ENCODE measurements at places on chromosomes 7 and 10.

- DNase-seq: peak; percentile 32
Observed at GRCh38 chr10:88194041-88194887, 330.8 kb downstream of the PTEN start.

DNA sequence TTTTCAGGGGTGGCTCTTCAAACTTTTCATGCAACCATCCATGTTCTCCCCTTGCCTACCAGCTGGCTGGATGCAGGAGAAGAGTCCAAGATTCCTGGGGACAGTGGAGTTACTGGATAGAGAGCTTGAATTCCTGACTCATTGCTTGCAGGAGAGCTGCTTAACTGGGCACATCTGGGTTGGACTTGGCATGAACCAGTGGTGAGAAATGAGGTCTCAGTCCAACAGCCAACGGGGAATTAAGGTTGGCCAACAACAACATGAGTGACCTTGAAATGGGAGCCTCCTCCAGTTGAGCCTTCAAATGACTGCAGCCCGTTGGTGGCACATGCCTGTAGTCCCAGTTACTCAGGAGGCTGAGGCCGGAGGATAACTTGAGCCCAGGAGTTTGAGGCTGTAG, 58.1 kb upstream of the OPN4 start:
- no peak for DNase-seq

GRCh38 chr7:84107259-84107658, 87.3 kb downstream of the SEMA3A start:
- no peak for DNase-seq

GRCh38 chr7:15248514-15248913, 313.3 kb downstream of the AGMO start:
- no peak for DNase-seq

DNA sequence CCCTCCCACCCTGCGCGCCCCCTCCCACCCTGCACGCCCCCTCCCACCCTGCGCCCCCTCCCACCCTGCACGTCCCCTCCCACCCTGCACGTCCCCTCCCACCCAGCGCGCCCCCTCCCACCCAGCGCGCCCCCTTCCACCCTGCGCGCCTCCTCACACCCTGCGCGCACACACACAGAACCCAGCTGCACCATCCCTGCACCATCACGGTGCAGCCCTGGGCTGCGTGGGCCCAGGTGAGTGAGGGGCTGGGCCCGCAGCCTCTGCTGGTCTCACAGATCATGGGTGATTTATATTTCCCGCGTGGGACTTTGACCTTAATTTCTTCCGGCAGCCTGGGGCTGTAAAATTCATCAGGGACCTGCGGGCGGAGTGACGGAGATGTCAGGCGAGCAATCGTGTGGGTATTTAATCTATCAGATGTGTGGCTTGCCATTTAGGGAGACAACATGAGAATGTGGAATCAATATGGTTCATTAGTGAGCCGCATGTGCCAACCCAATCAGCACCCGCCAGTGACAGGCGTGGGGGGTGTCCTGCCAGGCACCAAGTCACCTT, 57.7 kb downstream of the C10orf105 start:
- no peak for DNase-seq

DNA sequence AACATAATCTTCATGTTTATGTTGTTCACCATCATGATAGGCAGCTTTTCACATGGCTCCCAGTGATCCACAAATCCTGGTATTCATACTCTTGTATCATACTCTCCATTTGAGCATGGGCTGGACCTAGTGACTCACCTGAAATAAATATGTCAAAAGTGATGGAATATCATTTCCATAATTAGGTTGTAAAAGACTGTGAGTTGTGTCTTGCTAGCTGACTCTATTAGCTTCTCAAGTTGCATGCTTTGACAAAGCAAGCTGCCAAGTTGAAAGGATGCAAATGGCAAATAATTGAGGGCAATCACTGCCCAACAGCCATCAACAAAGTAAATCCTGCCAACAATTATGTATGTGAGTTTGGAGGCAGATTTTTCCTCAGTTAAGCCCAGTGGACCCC, 300.4 kb downstream of the AHR start:
- no peak for DNase-seq

GRCh38 chr10:77943121-77943901, 16.8 kb upstream of the DLG5 start:
- DNase-seq: no peak

DNA sequence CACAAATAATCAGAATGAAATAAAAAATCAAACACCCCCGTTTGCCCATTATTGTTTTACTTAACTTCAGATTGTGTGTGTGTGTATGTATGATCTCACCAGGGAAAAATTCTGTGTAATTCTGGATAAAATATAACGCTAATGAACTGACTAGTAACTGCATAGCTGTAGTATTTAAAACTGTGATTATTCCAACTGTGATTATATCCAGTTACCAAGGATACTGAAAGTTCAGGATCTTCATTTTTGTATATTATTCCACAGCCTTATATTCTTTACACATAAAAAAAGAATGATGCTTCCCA, 2.9 kb downstream of the TWIST1 start:
- DNase-seq: no peak

DNA sequence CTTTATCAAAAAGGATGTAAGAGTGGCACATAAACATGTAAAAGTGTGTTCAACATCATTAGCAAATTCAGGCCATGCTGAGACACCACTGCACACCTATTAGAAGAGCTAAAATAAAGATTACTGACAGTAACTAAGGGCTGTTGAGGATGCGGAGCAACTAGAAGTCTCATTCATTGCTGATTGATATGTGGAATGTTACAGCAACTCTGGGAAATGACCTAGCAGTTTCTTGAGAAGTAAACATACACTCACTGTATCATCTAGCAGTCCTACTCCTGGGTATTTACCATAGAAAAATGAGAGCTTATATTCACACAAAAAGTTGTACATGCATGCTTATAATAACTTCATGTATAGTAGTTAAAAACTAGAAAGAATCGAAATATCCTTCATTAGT, 77.3 kb downstream of the CCSER2 start:
- peak; percentile 1 for DNase-seq

- no peak for DNase-seq
Observed at GRCh38 chr7:134724606-134725005, 54.8 kb upstream of the CALD1 start.

DNA sequence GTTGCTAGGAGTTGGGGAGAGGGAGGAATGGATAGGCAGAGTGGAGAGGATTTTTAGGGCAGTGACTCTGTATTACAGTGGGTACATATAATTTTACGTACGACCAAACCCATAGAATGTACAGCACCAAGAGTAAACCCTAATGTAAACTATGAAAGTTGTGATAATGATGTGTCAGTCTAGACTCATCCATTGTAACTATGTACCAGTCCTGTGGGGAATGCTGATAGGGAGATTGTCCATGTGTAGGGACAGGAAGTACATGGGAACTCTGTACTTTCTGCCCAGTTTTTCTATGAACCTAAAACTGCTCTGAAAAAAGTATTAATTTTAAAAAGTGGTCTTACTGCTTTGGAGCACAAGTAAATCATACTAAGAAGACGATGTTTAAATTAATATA, 441.8 kb downstream of the AUTS2 start:
- no peak for DNase-seq

DNA sequence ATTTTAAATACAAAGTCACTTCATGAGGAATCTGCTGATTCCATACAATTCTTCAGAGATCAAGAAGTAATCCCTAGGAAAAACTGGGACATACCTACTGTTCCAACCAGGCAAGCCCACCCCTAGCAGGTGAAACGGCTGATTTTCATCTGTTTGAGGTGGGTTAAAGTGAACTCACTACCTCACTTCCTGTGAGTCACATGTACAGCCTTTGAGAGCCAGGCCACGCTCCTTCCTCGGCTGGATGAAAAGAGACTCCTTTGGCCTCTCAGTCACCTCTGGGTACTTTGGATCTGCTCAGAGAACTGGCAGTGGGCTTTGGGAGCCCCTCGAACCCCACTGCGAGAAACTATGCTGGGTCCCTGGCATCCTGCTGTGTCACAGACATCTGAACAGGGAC, 68.2 kb downstream of the CHST15 start:
- DNase-seq: no peak

- no peak for DNase-seq
Observed at GRCh38 chr7:4862156-4862555, 326 bp upstream of the PAPOLB start.

DNA sequence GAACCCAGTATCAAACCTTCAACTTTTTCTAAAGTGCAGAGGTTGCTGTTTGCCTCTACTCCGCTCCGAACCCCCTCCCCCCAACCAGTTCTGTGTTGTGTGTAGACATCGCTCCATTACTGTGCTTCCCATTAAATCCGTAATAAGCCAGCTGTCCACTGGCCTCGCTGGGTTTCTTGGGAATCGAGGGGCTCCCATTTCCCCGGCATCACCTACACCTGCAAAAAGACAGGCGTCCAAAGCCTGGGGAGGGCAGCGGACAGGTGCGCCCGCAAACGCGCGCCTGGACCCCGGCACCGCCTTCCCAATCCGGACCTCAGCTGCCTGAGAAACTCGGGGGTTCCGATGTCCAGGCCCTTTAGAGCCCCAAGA, 631 bp downstream of the RTKN2 start:
- DNase-seq: no peak

GRCh38 chr10:89301721-89302445, at the start of gene IFIT2:
Gene IFIT2, plus strand, starts transcription at chr10:89302046. Its CDS starts 78 bp downstream, at chr10:89302124.
- peak; percentile 11 for DNase-seq

DNA sequence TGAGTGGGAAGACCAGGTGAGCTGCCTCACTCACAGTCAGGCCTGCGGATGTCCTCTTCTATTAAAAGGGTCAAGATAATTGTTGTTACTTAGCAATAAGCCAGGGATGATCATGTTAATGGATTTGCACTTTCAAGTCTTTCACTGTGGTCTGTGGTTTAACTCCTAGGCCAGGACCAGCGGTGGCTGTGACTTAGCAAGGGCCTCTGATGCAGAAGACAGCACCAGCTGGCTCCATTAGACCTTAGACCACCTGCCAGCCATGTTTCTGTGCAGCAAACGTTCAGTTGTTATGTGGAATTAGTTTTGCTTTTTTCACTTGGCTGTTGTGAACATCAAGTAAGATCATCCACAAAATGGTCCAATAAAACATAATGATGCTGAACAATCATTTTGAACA, 537.3 kb downstream of the TNS3 start:
- DNase-seq: no peak

DNA sequence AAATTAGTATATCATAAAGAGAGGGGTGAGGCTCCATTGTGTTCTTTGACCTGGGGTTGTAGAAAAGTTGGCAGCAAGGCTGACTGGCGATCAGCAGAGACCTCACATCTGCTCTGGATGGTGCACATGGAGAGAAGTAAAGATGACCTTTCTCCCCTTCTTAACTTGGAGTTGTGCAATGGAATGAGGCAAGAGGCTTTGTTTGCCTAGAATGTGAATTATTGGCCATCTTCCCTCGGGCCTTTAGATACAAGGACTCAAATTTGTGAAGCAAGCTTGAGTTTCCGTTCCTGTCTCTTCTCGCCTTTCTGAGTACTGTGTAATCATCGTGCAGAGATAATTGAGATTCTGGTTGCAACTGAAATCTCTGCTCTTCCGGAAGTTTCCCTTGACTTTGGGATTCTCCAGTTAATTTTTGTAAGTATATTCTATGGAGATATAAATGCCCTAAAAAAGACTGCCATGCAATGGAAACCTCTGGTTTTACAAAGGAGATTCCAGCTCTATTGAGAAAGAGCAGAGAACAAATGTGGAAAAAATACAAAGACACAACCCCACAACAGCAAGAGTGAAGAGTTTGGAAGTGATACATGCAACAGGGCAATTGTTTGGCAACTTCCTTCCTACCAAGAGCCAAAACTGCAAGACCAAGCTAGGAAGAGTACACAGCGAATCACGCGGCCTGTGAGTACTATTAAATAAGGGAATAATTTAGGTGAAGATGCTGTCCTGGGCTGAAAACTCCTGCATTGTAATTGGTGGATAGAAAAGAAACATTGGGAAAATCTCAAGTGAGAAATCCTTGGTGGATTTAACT, 542.3 kb upstream of the NRP1 start:
- DNase-seq: no peak

GRCh38 chr10:81414038-81414437, 461.0 kb upstream of the NRG3 start:
- no peak for DNase-seq

DNA sequence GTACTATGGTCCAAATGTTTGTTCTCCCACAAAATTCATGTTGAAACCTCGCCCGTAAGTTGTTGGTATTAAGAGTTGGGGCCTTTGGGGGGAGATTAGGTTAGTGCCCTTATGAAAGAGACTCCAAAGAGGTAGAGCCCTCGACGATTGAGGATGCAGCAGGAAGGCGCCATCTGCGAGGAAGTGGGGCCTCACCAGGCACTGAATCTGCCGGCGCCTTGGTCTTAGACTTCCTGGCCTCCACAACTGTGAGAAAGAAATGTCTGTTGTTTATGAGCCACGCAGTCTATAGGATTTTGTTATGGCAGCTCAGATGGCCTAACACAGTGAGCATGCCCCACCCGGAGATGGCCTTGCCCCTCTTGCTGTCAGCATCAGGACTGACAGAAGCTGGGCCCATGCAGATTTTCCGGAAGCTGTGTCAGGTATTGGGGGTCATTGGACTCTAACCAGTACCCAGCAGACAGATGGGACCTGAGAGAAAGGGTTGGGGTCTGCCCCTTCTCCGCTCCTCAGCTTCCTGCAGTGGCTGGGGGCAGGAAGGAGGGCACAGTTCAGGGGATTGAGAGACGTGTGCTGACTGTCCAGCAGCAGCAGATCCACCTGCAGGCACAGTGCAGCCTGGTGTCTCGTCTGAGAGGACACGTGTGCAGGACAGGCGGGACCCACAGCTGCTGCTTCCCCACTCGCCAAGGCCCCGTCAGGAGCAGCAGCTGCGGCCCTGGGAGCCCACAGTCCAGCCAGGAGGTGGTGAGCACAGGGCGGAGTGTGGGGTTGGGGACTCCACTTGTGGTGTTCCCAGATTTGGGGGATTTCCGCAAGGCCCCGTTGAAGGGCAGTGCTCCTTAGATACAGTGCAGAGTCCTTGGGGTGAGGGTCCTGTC, 47.8 kb downstream of the MGMT start:
- DNase-seq: no peak

DNA sequence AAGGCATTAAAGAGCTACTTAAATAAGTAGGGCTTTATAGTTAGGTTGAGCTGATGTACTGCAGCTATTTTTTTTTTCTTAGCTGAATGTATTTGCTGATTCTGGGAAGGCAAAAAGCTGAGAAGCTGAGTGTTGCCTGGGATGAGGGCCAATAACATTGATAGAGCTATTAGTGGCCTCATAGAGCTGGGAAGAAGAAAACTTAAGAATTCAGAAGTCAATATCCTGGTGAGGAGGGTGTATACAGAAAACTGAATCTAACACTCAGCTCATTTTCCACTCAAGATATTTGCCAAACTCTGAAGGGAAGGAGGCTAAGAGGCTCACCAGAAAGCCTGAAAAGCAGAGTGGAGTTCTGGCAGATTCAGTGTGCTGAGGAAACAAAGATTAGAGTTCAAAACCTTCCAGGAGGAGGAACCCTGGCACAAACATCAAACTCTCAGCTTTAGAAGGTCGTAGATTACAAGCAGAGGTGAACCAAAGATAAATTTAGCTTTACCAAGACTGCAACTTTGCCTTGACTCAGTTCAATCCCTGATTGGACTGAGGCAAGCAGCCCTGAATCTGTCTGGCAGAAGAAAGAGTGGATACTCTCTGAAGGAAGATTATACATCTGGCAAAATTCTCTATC, 11.3 kb downstream of the PPP1R3C start:
- DNase-seq: no peak

- DNase-seq: no peak
Observed at GRCh38 chr10:62638062-62638477, 166.4 kb upstream of the ADO start.

All from T-helper 1 cell (primary cell).